Activated T-helper 1 cell treated with anti-CD3 and anti-CD28 coated beads, Interleukin-12 subunit alpha, Interleukin-12 subunit beta, Interleukin-2, Interleukin-4 antibody, amounts not matched to agents 30 ng/mL and 10 ng/mL and 1 ng/mL, durations not matched to agents 14 hours and 24 hours and 36 hours (primary cell): ENCODE measurements at places on chromosomes 4 and X. TPM values are rescaled to one million over a fixed set of nuclear protein-coding genes. Genes with fewer than 3 reads are reported as not detected.

GDPD2 gene
- 0.10 TPM in 1 of 2 replicates, not detected in the other for total RNA-seq

THOC2 gene
- total RNA-seq = 87.6 and 91.2 TPM in 2 replicates

TREX2 gene
- 0.83 and 1.3 TPM in 2 replicates for total RNA-seq

C4orf54 gene
- not detected in 2 replicates for total RNA-seq

ZXDA gene
- 3.6 and 3.7 TPM in 2 replicates for total RNA-seq

DNA sequence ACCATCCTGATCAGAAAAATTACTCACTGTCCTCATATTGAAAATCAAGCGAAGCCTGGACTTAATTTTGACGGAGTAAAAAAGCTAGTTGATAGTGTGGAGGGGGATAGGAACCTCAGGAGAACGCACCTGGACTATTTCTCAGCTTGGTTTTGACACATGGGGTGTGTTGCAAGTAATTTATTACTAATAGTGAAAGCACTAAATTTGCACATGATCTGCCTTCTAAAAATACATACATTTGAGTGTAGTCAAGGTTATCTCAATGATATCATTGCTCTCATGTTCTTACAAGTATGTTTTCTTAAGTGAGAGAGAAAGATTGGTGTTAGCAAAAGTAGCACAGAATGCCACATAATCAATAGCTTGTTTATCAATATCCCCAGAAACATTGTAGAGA lies 29.5 kb downstream of the LRIT3 start:
- DNase-seq = no peak
- no peaks in the 10 kb centered on the region for H3K4me1 ChIP-seq
- no peak overlapping the region for H3K4me3 ChIP-seq
- no peaks in the 10 kb centered on the region for H3K36me3 ChIP-seq

DNA sequence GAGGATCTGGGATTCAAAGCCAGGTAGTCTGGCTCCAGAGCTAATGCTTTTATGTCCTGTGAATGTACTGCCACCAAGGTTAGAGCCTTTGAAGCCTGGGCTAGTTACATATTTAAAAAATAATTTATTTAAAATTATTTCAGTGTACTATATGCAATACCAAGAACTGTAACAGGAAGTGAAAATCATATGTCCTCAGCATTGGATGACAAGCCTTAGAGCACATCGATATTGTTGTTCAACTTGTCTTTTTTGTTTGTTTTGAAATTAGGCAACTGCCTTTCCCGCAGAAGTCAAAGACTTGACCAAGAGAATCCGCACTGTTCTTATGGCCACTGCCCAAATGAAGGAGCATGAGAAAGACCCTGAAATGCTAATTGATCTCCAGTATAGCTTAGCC lies 73.1 kb upstream of the IL13RA1 start:
- peaks cover 20% of the 10 kb centered on the region for H3K36me3 ChIP-seq
- H3K4me3 ChIP-seq = no peak overlapping the region
- no peaks in the 10 kb centered on the region for H3K4me1 ChIP-seq

DNA sequence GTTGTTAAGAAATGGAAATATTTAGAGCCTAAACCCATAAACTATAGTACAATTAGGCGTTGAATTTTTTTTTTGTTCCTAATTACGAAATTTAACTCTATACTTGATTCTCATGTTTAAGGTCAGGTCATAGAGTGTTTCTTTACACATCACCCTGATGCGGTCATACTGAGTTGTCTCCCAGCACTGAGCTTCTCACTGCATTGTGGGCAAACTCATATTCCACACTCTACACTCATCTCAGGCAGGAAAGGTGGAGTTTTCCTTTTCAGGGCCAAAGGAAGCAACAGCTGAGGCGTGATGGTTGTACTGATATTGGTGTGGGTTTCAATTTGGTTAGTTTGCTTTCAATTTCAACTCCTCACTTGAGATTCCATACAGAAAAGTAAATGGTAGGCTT lies 75.4 kb downstream of the FAT4 start:
- H3K4me1 ChIP-seq = no peaks in the 10 kb centered on the region
- no peak overlapping the region for H3K27ac ChIP-seq
- no peaks in the 10 kb centered on the region for H3K27me3 ChIP-seq
- no peaks in the 10 kb centered on the region for H3K36me3 ChIP-seq

DNA sequence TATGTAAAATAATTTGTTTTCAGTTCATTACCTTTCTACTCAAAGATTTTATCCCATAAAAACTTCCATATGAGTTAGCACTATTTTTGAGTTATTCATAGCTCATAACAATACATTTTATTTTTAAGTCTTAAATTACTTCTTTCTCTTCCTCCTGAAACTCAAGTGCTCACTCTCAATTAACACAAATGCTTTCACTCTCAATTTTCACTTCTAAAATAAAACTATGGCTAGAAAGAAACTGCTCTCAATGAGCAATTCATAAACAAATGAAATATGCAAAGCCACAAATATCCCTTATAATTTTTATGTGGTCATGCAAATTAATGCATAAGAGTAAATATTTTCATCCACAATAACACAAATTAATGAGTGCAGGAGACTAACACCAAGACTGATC lies 38.8 kb downstream of the MAML3 start:
- H3K27me3 ChIP-seq = peaks cover 24% of the 10 kb centered on the region
- H3K27ac ChIP-seq = no peak overlapping the region
- peaks cover 1% of the 10 kb centered on the region for H3K36me3 ChIP-seq
- DNase-seq = no peak
- H3K4me3 ChIP-seq = peak overlapping the region; percentile 20

DNA sequence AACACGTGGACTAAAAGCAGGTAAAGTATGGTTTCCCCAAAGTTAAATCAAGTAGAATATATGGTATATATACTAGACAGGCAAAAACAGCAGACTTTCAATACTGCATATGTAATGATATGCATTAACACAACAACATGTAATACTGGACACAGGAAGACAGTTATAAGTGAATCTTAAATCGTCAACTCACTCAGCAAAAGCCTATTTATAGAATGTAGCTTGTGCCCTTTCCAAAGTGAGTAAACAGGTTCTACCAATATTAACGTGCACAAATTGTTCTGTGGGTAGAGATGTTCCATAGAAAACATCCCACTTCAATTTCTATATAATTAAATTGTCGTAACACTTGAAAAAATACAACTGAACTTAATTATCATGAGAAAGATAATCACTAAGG lies 30.6 kb downstream of the FAM241A start:
- peaks cover 13% of the 10 kb centered on the region for H3K36me3 ChIP-seq
- no peak overlapping the region for H3K27ac ChIP-seq
- peaks cover 23% of the 10 kb centered on the region for H3K4me1 ChIP-seq
- no peak for DNase-seq
- H3K27me3 ChIP-seq = no peaks in the 10 kb centered on the region

DNA sequence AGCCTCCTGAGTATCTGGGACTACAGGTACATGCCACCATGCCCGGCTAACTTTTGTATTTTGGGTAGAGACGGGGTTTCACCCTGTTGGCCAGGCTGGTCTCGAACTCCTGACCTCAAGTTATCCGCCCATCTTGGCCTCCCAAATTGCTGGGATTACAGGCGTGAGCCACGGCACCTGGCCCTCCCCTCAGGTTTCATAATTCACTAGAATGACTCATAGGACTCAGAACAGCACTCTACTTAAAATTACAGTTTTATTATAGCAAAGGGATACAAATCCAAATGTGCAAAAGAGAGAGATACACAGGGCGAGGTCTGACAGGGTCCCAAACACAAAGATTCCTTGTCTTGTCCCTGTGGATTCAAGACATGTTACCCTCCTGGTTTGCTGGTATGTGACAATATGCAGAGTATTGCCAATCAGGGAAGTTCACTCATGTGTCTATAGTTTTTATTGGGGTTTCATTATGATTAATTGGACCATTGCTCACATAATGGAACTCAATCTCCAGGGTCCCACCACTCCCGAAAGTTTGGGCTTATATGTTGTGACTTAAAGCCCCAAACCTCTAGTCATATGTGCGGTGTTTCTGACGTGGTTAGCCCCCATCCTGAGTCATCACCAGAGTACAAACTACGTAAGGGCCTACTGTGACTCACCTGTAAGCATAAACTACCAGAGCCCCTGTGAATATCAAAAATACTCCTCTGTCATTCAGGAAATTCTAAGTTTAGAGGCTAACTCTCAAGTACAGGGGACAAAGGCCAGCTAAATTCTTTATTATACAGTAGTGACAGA lies 5.2 kb downstream of the YIPF6 start:
- peaks cover 9% of the 10 kb centered on the region for H3K36me3 ChIP-seq
- H3K27ac ChIP-seq = peak overlapping the region; percentile 67
- H3K4me3 ChIP-seq = no peak overlapping the region
- no peaks in the 10 kb centered on the region for H3K27me3 ChIP-seq

DNA sequence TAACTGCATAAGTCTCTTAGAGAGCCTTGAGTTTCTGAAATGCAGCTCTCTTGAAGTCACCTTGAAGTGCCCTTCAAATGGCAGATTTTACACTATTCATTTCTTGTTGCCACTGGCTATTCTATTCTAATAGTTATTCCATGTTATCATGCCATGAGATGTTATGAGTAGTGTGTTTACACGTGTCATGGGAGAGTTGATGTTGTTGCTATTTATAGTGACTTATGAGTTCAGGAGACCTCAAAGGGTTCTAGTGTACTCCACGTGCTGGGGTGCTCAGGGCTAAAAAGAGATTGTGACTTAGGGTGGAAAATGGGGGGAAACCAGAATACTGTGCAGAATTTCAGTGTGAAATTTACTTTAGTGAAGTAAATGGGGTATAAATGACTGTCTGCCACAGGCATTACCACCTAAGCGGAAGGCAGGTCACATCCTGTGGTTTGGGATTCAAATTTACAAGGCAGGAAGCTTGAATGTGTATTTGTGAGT lies 77.1 kb upstream of the SLC4A4 start:
- no peak overlapping the region for H3K27ac ChIP-seq
- no peaks in the 10 kb centered on the region for H3K36me3 ChIP-seq
- no peak for DNase-seq
- peaks cover 2% of the 10 kb centered on the region for H3K27me3 ChIP-seq

DNA sequence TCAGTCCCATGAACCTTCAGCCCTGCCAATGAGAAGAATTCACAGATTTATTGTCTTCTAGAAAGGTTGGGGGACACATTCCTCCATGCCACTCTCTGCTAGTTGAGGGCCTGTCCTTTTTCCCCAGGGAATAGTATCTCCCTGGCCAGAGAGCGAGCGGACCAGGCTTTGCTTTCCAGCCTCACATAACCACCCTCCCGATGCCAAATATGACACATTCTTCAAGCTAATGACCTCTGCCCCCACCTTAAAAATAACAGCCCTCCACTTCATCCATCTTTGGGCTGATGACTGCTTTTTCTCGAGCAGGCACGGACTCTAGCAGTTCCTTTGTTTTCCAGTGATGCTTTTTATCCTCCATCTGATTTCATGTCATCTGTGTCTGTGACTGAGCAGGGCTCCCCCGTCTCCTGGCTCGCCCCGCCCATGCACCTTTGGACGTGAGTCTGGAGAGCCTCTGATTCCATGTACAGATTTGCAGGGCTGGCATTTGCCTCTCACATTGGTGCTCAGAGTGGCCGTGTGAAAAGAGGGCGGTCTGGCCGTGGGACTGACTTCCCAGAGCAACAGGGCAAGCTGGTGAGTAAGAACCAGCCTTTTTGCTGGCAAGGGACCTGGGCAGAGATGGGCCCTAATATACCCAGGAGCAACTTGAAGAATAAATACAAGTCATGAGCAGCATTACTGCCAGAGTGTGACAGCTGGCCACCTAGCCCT lies 279.8 kb downstream of the BCOR start:
- peaks cover 42% of the 10 kb centered on the region for H3K4me1 ChIP-seq
- no peak for DNase-seq
- no peaks in the 10 kb centered on the region for H3K27me3 ChIP-seq
- no peak overlapping the region for H3K4me3 ChIP-seq

DNA sequence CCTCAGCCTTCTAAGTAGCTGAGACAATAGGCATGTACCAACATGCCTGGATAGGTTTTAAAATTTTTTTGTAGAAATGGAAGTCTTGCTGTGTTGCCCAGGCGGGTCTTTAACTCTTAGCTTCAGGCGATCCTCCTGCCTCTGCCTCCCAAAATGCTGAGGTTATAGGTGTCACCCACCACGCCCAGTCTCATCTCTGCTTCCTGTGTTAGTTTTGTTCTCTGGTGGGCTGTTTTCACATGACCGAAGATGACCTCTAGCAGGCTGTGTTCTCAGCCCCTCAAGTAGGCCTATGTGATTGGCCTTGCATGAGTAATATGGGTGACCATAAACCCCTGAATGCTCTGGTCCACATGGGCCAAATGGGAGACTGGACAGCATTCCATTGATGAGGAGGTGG lies 56.8 kb upstream of the MSANTD1 start:
- peaks cover 52% of the 10 kb centered on the region for H3K4me1 ChIP-seq
- no peak overlapping the region for H3K4me3 ChIP-seq
- H3K36me3 ChIP-seq = peaks cover 31% of the 10 kb centered on the region

- H3K4me3 ChIP-seq = no peak overlapping the region
- no peaks in the 10 kb centered on the region for H3K4me1 ChIP-seq
- H3K36me3 ChIP-seq = no peaks in the 10 kb centered on the region
- DNase-seq = no peak
- no peak overlapping the region for H3K27ac ChIP-seq
Measured at GRCh38 chr4:1575418-1576303, 108.5 kb downstream of the FAM53A start.

DNA sequence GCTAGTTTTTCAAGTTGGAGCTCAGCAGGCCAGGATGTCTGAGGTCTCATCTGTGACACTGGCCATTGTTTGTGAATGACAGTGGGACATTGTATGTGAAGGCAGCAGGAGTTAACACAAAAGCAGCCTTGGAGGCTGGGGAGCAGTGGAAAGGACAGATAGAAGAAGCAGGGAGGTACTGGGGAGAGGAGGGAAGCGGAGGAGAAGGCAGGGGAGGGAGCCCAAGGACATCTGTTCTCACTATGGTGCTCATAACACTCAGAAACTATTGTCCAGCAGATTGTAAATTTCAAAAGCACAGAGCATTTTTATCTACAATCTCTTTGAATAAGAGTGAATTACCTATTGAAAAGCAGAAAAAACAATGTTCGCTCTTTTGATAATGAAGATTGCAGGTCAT lies 253.6 kb upstream of the DIPK2B start:
- H3K4me1 ChIP-seq = no peaks in the 10 kb centered on the region
- no peak overlapping the region for H3K4me3 ChIP-seq
- DNase-seq = no peak
- H3K27me3 ChIP-seq = no peaks in the 10 kb centered on the region

- no peak for DNase-seq
- no peaks in the 10 kb centered on the region for H3K4me1 ChIP-seq
Measured at GRCh38 chr4:79395841-79396240, 12.2 kb downstream of the GK2 start.

GRCh38 chr4:138185859-138186645 lies 56.1 kb downstream of the SLC7A11 start:
- H3K27me3 ChIP-seq = no peaks in the 10 kb centered on the region
- DNase-seq = no peak
- no peak overlapping the region for H3K27ac ChIP-seq
- H3K4me1 ChIP-seq = peaks cover 4% of the 10 kb centered on the region
- H3K36me3 ChIP-seq = peaks cover 4% of the 10 kb centered on the region

DNA sequence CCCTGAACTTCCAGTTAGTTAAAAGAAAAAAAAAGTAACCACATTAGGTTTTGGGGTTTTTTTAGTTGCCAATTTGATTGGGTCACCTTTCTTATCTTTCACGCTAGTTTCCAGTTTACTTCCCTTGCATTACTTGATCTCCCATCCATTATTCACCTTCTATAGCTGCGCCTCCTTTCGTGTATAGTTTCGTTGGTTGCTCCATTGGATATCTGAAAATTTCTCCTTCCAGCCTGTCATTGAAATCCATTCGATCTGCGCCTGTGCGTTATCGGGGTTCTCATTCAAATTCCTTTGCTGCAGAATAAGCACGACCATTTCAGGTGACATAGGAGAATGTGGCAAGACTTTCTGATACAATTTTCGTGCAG lies 764 bp downstream of the TRAPPC11 start:
- peaks cover 14% of the 10 kb centered on the region for H3K36me3 ChIP-seq
- DNase-seq = no peak
- H3K27ac ChIP-seq = peak overlapping the region; percentile 92
- H3K27me3 ChIP-seq = no peaks in the 10 kb centered on the region

GRCh38 chrX:120207009-120207605 lies 43.5 kb upstream of the ZBTB33 start:
- peaks cover 2% of the 10 kb centered on the region for H3K27me3 ChIP-seq
- no peak overlapping the region for H3K27ac ChIP-seq
- DNase-seq = no peak
- H3K36me3 ChIP-seq = no peaks in the 10 kb centered on the region
- no peaks in the 10 kb centered on the region for H3K4me1 ChIP-seq
